ENCODE measurements at places on chromosomes 5 and 9. TPM values are rescaled to one million over a fixed set of nuclear protein-coding genes. Genes with fewer than 3 reads are reported as not detected.

ZNF618 gene
- 1.1 TPM for total RNA-seq

LSM11 gene
- 10.4 TPM for total RNA-seq

TXNDC8 gene
- total RNA-seq = not detected

OGN gene
- total RNA-seq = not detected

STPG3 gene
- not detected for total RNA-seq

ECM2 gene
- 2.2 TPM for total RNA-seq

CYLC2 gene
- total RNA-seq = not detected

PCDH1 gene
- not detected for total RNA-seq

SHC3 gene
- 0.16 TPM for total RNA-seq

SPAG8 gene
- not detected for total RNA-seq

RLN1 gene
- total RNA-seq = not detected

PCDHA12 gene
- not detected for total RNA-seq

Data from SJSA1 (cell line).